Activated CD8-positive, alpha-beta memory T cell treated with anti-CD3 and anti-CD28 coated beads, Interleukin-2, amount 50 U/mL, for 4 hours (primary cell): ENCODE measurements at places on chromosomes 2 and 18.
A peak's percentile ranks its signal among the peaks of the same experiment; 100 is the strongest.

DNA sequence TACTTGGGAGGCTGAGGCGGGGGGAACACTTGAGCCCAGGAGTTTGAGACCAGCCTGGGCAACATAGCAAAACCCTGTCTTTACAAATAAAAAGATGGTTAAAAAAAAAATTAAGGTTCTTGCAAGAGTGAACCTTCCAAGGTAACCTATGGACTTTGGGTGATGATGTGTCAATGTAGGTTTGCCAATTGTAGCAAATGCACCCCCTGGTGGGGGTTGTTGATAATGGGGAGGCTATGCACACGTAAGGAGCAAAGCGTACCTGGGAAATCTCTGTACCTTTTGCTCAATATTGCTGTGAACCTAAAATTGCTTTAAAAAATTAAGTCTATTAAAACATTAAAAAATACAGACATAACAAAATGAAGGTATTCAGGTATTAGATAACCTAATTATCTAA lies 70.4 kb downstream of the CWC22 start:
- peak; percentile 16 for DNase-seq

DNA sequence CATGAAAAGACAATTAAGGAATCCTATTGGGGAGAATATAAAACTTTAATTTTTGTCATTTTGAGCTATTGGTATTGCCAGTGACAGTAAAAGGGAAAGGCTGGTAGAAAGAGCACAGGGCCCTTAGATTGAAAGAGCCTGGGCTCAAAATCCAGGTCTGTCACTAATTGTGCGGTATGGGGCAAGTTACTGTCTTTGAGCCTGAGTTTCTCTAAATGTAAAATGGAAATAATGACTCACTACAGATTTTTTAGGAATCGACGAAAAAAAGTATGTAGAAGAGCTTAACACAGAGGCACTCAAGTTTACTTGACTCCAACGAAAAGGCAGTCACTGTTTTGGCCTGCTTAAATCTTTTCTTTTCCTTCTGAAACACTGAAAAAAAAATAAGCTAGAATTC lies 7.0 kb downstream of the NDUFV2 start:
- DNase-seq, result no peak

DNA sequence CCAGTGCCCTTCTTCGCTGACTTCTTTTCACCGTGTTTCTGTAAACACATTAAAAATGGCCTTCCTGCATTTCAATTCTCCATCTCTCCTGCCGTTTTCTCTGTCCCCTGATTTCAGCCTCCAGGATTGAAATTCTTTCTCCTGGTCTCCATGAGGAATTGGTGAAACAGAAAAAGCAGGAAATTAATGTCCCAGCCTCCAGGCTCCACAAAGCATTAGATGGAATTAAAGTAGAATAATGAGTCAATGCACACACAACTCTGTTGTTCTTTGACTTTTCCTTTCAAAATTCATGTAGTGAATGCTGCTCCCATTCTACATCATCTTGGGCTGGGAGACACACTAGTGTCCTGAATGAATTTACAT lies 209.5 kb downstream of the KLHL29 start:
- no peak for DNase-seq

- DNase-seq, result no peak
These were observed 441.6 kb upstream of the RAB12 start for GRCh38 chr18:8167673-8168072.

DNA sequence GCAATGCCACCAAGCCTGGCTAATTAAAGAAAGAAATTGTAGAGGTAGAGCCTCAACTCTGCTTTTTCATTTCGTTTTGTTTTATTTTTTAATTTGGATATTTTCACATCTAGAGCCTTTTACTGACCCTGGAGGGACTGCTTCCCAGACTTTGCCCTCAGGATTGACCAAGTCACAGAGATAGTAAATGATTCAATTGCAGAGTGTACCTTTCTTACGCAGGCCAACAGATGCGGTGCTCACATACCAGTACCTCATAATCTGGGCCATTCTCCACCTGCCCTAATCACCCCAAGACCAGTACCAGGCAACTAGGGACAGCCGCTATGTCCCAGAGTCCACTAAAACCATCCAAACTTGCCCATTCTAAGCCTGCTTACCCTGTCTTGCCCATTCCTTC lies 110.8 kb downstream of the DDX1 start:
- DNase-seq, result no peak

- DNase-seq, result no peak
These were observed 83.6 kb downstream of the CCDC85A start for GRCh38 chr2:56267415-56267788.
